ENCODE measurements at places on chromosomes 1 and 21. TPM values are rescaled to one million over a fixed set of nuclear protein-coding genes. Genes with fewer than 3 reads are reported as not detected.

Gene C1orf94
- not detected for total RNA-seq

Gene F13B
- 2.7 TPM for total RNA-seq

Gene LRRC39
- not detected for total RNA-seq

Gene OR14K1
- not detected for total RNA-seq

GRCh38 chr1:18748435-18748834 is 111.0 kb downstream of the TAS1R2 start:
- no peak overlapping the region for H3K4me3 ChIP-seq
- H3K4me1 ChIP-seq, result no peaks in the 10 kb centered on the region
- H3K36me3 ChIP-seq, result no peaks in the 10 kb centered on the region
- no peak overlapping the region for H3K27ac ChIP-seq
- DNase-seq, result no peak
- peaks cover 6% of the 10 kb centered on the region for H3K27me3 ChIP-seq

DNA sequence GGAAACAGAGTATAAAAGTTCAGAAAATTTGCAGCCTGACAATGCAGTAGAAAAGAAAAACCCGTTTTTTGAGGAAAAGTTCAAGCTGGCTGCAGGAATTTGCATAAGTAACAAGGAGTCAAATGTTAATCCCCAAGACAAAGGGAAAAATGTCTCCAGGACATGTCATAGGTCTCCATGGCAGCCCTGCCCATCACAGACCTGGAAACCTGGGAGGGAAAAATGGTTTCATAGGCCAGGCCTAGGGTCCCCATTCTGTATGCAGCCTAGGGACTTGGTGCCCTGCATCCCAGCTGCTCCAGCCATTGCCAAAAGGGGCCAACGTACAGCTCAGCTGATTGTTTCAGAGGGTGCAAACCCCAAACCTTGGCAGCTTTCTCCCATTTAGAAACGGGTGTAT is 3.6 kb upstream of the KCNT2 start:
- no peak for DNase-seq
- peaks cover 16% of the 10 kb centered on the region for H3K4me1 ChIP-seq
- H3K4me3 ChIP-seq, result no peak overlapping the region
- H3K36me3 ChIP-seq, result no peaks in the 10 kb centered on the region
- no peaks in the 10 kb centered on the region for H3K27me3 ChIP-seq
- no peak overlapping the region for H3K27ac ChIP-seq

Measured in HepG2 (cell line).